Activated T-cell treated with anti-CD3 and anti-CD28 coated beads, Interleukin-2, amount 50 U/mL, for 24 hours (primary cell): ENCODE measurements at places on chromosomes 11 and 22.

GRCh38 chr22:28869736-28870135 lies 13.6 kb upstream of the ZNRF3 start:
- H3K27me3 ChIP-seq: peaks cover 6% of the 10 kb centered on the region
- peaks cover 14% of the 10 kb centered on the region for H3K4me1 ChIP-seq
- DNase-seq: no peak
- no peak overlapping the region for H3K27ac ChIP-seq
- H3K36me3 ChIP-seq: no peaks in the 10 kb centered on the region
- H3K4me3 ChIP-seq: no peak overlapping the region

- no peak overlapping the region for H3K4me3 ChIP-seq
- H3K27me3 ChIP-seq: no peaks in the 10 kb centered on the region
- H3K27ac ChIP-seq: no peak overlapping the region
Measured at GRCh38 chr11:31641477-31642062, 132.0 kb downstream of the ELP4 start.

DNA sequence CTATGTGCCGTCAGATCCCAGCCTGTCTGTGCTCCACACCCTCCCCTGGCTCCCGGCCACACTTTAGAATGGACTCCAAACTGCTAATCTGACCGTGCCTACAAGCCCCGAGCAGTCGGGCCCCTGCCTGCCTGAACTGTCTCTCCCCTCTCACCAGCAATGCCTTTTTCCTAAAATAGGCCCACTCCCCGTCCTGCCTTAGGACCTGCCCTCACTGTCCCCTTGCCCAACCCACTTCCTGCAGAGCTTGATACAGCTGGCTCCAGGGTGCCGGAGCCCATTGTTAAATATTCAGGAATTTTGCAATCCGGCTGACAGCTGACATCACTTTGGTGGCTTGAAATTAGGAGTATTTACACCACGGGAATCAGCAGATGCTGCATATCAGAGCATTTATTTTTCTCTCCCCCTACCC lies 21.4 kb downstream of the MN1 start:
- H3K36me3 ChIP-seq: no peaks in the 10 kb centered on the region
- H3K27ac ChIP-seq: no peak overlapping the region
- peaks cover 49% of the 10 kb centered on the region for H3K27me3 ChIP-seq

- DNase-seq: no peak
- H3K27me3 ChIP-seq: no peaks in the 10 kb centered on the region
- H3K27ac ChIP-seq: peak overlapping the region; percentile 7
- peaks cover 76% of the 10 kb centered on the region for H3K36me3 ChIP-seq
Measured at GRCh38 chr22:24322522-24322921, 51.9 kb downstream of the SPECC1L start.

DNA sequence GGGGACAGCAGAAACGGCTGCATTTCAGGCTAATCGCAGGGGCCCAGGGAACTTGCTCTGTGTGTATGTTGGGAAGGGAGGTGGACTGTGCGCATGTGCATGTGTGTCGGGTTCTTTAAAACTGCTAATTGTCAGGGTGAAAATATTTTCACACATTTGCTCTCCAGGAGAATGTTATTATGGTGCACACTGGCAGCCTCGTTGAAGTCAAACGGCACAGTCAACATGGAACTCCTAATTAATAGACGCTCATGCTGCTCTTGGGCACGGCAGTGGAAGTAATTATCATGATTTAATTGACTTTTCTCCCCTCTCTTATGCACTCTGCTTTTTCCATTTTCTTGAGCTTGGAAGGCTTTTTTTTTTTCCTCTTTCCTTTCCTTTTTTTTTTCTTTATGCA lies 92.6 kb downstream of the TSPAN18 start:
- peaks cover 3% of the 10 kb centered on the region for H3K4me1 ChIP-seq
- peaks cover 2% of the 10 kb centered on the region for H3K36me3 ChIP-seq
- H3K27ac ChIP-seq: no peak overlapping the region
- no peak for DNase-seq

DNA sequence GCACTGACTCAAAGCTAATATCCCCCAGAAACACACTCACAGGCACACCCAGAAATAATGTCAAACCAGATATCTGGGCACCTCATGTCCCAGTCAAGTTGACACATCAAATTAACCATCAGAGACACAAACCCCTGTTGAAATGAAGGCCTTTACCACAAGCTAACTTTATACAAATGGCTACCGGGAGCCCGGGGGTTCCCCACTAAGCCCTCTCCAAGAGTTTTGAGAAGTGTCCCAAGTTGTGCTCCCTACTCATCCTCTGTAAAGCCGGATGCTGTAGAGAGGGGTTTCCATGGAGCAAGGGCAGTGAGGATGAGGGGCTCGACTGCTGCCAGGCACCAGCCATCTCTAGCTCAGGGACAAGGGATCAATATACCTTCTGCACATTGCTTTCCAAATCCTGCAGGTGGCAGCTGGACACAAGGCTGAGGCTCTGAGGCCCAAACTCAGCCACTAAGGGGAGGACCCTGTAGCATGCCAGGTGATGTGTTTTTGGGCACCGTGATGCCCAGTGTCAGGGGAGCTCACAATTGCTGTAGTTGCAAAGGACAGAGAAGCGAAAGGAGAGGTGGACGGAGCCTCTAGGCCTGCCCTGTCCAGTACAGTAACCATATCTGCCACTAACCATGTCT lies 145.7 kb downstream of the TTC17 start:
- H3K27ac ChIP-seq: no peak overlapping the region
- no peak overlapping the region for H3K4me3 ChIP-seq
- H3K27me3 ChIP-seq: peaks cover 5% of the 10 kb centered on the region

GRCh38 chr11:117315285-117316196 lies 515 bp downstream of the BACE1 start:
- no peak for DNase-seq
- H3K4me1 ChIP-seq: peaks cover 8% of the 10 kb centered on the region
- H3K4me3 ChIP-seq: peak overlapping the region; percentile 75
- peaks cover 35% of the 10 kb centered on the region for H3K27me3 ChIP-seq

- no peaks in the 10 kb centered on the region for H3K36me3 ChIP-seq
- no peak overlapping the region for H3K27ac ChIP-seq
- H3K4me1 ChIP-seq: no peaks in the 10 kb centered on the region
- peaks cover 5% of the 10 kb centered on the region for H3K27me3 ChIP-seq
- H3K4me3 ChIP-seq: no peak overlapping the region
Measured at GRCh38 chr11:115670538-115671205, 166.5 kb upstream of the CADM1 start.

GRCh38 chr22:16969508-16970327 lies 38.3 kb downstream of the GAB4 start:
- DNase-seq: no peak
- H3K36me3 ChIP-seq: no peaks in the 10 kb centered on the region
- H3K4me1 ChIP-seq: peaks cover 6% of the 10 kb centered on the region

GRCh38 chr11:110095554-110095953 lies 2.4 kb downstream of the ZC3H12C start:
- H3K36me3 ChIP-seq: no peaks in the 10 kb centered on the region
- peaks cover 11% of the 10 kb centered on the region for H3K4me1 ChIP-seq
- H3K27ac ChIP-seq: no peak overlapping the region
- no peak for DNase-seq

- H3K4me3 ChIP-seq: peak overlapping the region; percentile 78
- H3K4me1 ChIP-seq: peaks cover 37% of the 10 kb centered on the region
- H3K36me3 ChIP-seq: peaks cover 4% of the 10 kb centered on the region
- H3K27me3 ChIP-seq: no peaks in the 10 kb centered on the region
- peak overlapping the region; percentile 6 for H3K27ac ChIP-seq
Measured at GRCh38 chr11:76859708-76860227, 950 bp upstream of the ACER3 start.

GRCh38 chr22:17562906-17563870 lies at the start of gene SLC25A18:
Gene SLC25A18, plus strand, starts transcription at chr22:17563498. Its CDS starts 16,447 bp downstream, at chr22:17579945.
- no peak for DNase-seq
- H3K36me3 ChIP-seq: no peaks in the 10 kb centered on the region
- no peak within 1 kb of the TSS for H3K27ac ChIP-seq
- no peaks in the 10 kb centered on the region for H3K4me1 ChIP-seq

- H3K27me3 ChIP-seq: no peaks in the 10 kb centered on the region
- H3K36me3 ChIP-seq: peaks cover 48% of the 10 kb centered on the region
- no peak overlapping the region for H3K4me3 ChIP-seq
Measured at GRCh38 chr11:64371201-64371600, 12.2 kb downstream of the RPS6KA4 start.

GRCh38 chr11:28835317-28835716 lies 727.1 kb downstream of the METTL15 start:
- H3K36me3 ChIP-seq: no peaks in the 10 kb centered on the region
- no peaks in the 10 kb centered on the region for H3K27me3 ChIP-seq
- no peak overlapping the region for H3K27ac ChIP-seq
- H3K4me3 ChIP-seq: no peak overlapping the region
- no peaks in the 10 kb centered on the region for H3K4me1 ChIP-seq
- DNase-seq: no peak

DNA sequence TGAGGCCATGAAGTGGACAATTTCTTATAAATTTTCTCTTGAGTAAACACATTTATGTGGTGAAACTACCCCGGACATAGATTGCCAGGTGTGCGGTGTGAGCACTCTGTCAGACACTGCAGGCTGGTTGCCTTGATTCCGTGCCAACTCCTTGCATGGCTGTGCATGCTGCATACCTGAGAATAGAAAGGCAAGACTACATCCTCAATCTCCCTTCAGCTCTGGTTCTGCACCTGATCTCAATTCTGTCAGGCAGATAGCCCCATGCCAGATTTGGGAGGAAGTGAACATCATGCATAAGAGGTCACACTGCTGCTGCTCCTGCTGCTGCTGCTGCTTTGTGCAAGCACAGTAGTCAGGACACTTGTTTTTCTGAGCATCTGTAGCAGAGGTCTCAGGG lies 42.5 kb upstream of the DEUP1 start:
- H3K36me3 ChIP-seq: no peaks in the 10 kb centered on the region
- peaks cover 22% of the 10 kb centered on the region for H3K27me3 ChIP-seq
- no peak overlapping the region for H3K4me3 ChIP-seq
- no peak overlapping the region for H3K27ac ChIP-seq
- no peaks in the 10 kb centered on the region for H3K4me1 ChIP-seq
